Left colon (tissue), 2 donors: ENCODE measurements at places on chromosomes 3 and 15.

- no peak for DNase-seq
Measured at GRCh38 chr15:92462424-92463125, 68.9 kb downstream of the ST8SIA2 start.

- no peak for DNase-seq
Measured at GRCh38 chr3:36890261-36890660, 54.6 kb downstream of the TRANK1 start.

- no peak for DNase-seq
Measured at GRCh38 chr15:38401106-38401505, 52.8 kb upstream of the FAM98B start.

GRCh38 chr15:27884726-27885125, 214.4 kb downstream of the OCA2 start:
- DNase-seq = no peak
